ENCODE measurements at places on chromosomes 5 and 9.

- no peak for DNase-seq
These were observed 188.4 kb downstream of the PCSK1 start for GRCh38 chr5:96244696-96245095.

GRCh38 chr5:8321272-8321671 is 452.3 kb downstream of the MTRR start:
- no peak for DNase-seq

GRCh38 chr9:90611121-90611520 is 31.5 kb downstream of the DIRAS2 start:
- no peak for DNase-seq

- no peak for DNase-seq
These were observed 453.7 kb upstream of the RIOK2 start for GRCh38 chr5:97636766-97637165.

- no peak for DNase-seq
These were observed 64.9 kb downstream of the AOPEP start for GRCh38 chr9:94791435-94791834.

DNA sequence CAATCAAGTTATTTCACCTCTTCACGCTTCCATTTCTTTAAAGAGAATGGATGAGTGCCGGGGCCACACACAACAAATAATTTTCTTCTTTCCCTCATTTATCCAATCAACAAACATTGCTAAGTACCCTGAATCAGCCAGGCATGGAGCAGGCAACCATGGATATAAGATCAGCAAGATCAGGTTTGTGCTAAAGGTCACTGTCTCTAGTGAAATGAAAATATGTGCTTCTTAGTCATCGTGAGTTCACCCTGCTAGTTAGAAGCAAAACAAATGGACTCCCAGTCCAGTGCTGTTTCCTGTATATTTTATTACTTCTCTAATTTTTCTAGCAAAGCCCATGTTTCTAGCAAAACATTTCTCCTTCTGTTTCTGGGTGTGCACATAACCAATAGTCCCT is 629.2 kb downstream of the BNC2 start:
- no peak for DNase-seq

- no peak for DNase-seq
These were observed 118.5 kb upstream of the LPCAT1 start for GRCh38 chr5:1642221-1642620.

DNA sequence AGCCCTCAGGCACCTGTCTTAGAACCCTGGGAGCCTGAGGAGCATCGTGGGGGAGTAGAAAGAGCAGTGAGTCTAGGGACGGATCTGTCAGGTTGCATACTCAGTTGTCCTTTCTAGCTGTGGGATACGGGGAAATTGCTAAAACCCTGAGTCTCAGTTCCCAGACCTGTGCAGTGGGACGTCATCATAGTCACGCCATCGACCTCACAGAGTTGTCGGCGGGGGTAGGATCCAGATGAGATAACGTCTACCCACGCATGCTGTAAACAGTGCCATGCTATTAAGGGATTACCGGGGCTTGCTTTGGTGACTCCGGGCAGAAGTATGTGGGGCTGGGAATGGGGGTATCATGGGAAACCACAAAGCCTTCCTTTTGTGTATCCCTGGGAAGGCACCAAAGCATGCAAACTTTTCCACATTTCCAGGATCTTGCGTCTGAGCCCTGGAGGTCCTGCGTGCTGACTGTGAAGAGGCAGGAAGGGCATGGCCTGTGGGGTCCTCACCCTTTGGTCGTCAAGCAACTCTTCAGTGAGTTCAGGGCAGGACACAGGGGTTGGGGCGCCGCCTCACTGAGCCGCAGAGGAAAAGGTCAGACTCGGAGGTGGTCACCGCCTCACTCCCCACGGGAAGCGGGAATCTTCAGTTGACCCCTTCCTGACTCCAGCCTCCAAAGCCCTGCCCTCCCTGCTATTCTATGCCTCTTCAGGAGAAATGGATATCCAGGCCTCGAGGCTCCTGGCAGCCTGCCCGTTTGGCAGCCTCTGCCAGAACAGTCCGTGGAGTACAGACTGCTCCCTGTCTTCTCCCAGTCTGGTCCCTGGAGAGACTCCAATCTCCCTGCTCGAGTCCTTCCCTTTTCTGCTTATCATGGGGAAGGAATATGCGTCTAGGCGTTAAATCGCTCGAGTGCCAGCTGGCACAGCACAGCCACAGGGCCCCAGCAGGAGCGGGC is 186.8 kb upstream of the KLF9 start:
- DNase-seq = peak; percentile 86

GRCh38 chr5:118042076-118042475 is 946.3 kb downstream of the DTWD2 start:
- DNase-seq = no peak

- DNase-seq = no peak
These were observed 253.7 kb downstream of the SPOCK1 start for GRCh38 chr5:137245438-137245837.

GRCh38 chr5:6540111-6540827 is 91.6 kb downstream of the UBE2QL1 start:
- no peak for DNase-seq

- DNase-seq = no peak
These were observed 304.2 kb downstream of the SEMA5A start for GRCh38 chr5:9241479-9242305.

DNA sequence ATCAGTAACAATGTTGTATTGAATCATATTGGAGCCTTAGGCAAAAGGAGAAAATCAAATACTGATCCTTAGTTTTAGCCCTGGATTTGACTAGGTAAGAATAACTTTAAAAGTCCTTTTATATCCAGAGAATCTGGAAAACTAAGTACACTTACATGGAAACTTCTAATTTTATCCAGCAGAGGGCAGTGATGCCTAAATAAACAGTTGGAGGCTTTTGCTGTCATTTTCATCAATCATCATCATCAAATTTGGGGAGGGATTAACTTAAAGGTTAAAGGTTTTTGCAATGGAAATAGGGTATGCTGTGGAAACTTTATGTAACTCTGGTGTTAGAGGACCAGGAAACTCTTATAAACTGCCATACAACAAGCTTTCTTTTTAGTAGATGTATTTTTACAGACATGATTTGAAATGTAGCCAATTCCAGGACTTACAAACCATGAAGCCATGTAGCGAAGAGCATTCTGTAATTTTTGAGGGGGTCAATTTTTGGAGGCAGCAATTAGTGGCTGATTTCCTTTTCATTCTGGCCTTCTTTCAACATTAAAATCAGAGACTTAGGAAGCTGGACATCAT is 112.7 kb downstream of the OSTF1 start:
- DNase-seq = no peak

- no peak for DNase-seq
These were observed 504.4 kb upstream of the WWC1 start for GRCh38 chr5:167786871-167787578.
